Foreskin fibroblast (primary cell): ENCODE measurements at places on chromosomes 13 and 19.

DNA sequence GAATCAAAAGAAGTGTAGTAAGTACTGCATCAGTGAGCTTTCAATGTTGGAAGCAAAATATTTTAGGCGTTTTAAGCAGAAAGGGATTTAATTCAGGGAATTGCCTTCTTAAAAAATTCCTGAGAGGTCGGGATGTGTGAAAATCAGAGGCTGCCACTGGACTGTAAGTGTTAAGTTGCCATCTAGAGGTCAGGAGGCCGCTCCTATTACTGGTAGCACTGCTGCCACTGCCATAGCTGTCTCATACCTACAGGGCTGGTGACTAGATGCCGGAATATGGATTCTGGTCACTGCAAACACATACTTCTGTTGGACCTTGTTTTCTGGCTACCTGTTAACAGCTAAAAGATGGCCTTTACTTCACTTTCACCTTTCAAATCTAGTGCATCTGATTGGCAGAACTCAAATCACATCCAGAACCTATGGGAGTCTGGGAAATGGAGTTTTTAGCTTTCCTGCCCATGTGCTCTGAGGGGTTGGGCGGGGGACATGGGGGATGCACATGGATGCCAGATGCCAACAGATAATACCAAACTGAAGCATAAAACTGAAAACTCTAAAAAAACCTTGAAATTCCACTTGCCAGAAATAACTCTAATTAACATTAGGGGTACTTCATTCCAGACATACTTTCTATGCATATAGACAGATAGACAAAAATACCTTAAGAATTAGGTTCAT, 29.8 kb downstream of the DGKH start:
- DNase-seq, result no peak

GRCh38 chr19:42242069-42242511, 312 bp downstream of the GSK3A start:
- DNase-seq, result peak; percentile 39

DNA sequence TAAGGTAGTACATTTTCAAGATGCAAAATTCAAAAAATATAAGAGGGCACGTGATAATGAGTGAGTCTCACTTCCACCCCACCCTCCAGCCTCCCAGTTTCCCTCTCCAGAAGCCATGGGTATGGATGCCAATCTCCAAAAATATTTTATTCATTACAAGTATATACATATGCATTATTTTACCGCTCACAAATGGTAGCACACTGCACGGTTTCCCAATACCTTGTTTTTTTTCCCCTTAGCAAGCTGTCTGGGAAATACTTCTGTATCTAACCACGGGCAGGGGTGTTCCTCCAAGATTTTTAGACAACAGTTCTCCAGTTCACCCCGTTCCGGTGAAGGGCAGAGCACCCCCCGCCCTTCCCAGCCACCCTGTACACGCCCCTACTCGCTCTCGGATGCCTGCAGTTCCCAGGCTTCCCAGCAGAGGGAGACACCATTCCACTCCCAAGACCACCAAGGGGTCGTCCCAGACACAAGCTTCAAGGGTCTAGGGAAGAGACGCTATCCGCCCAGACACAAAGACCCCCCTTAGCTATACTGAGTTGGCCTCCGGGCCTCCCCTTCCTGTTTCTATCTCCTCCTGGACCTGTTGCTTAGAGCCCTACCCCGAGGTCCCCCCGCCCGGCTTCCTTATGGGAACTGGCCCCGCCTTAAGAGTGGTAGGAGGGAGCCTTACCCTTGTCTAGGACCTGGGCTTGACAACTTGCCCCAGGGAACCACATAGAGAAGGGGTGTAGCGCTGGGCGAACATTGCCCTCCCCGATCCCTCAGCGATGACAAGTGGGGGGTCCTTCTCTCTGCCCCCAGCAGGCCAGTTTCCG, 1.1 kb upstream of the FXYD3 start:
- peak; percentile 71 for DNase-seq

DNA sequence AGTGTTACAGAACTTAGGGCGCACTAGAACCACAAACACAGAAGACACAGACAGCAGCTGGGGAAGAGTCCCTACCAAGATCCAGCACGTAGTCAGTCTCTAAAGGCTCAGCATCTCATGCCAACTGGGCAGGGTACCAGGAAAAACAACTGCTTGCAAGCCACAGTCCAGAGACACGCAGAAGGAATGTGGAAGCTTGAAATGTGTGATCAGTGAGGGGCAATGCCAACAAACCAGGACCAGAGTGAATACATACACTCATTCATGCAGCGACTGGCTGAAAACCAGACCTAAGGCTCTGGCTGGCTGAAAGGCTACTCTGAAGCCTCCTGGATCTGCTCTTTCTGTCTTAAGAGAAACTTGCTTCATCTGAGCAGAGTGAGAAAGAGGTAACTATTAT, 1484.8 kb downstream of the EFNB2 start:
- DNase-seq, result peak; percentile 58

DNA sequence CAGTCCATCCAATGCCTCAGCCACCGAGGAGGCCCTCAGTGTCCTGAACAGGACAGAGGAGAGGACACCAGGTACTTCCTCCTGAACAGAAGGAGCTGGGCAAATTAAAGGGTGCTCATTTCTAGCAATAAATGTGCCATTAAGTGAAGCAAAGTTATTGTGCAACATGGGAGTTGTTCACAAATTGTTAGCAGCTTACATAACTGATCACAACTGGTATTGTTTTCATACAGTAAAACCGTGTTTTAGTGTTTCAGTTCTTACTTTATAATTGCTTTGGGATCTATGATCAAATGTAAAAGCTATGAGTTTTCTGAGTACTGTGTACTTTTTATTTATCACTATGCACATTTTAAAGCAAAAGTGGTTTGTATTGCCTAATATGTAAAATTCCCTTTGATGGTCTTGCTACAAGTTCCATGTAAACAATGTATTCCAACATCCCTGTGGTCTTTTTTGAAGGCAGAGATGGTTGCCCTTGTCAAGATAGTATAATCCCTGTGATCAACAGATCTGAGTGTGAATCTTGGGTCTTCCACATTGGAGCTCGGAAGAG, 263.1 kb downstream of the FGF14 start:
- DNase-seq, result peak; percentile 44

DNA sequence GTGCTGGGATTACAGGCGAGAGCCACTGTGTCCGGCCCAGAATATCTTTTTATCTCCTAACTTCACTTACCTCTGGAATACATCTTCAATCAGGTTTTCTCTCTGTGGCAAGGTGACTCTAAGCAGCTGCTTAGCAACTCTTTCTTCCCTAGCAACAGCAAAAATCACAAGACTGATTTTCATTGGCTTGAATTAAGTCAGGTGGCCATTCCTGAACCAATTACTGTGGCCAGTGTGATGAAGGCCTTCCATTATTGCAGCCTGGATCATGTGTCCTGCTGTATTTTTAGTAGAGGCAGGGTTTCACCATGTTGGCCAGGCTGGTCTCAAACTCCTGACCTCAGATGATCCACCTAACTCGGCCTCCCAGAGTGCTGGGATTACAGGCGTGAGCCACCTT, 9.0 kb upstream of the LTBP4 start:
- peak; percentile 67 for DNase-seq

DNA sequence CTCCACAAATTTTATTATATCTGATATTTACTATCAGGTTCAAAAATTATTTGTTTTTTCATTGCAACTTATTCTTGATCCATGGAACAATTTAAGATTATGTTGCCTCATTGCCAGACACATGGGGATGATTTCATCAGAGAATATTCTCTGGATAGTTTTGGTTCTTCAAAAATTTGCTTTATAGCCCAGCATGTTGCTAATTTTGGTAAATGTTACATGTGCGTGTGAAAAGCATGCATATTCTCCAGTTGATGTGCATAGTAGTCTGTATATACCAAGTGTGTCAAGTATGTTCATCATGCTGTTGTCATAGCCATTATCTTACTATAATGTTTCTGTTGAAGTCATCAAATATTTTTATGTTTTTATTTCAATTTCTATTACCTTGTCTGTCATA, 122.3 kb downstream of the RFC3 start:
- DNase-seq, result no peak
